NCI-H460 (cell line): ENCODE measurements at places on chromosomes 5 and 9. TPM values are rescaled to one million over a fixed set of nuclear protein-coding genes. Genes with fewer than 3 reads are reported as not detected.

DNA sequence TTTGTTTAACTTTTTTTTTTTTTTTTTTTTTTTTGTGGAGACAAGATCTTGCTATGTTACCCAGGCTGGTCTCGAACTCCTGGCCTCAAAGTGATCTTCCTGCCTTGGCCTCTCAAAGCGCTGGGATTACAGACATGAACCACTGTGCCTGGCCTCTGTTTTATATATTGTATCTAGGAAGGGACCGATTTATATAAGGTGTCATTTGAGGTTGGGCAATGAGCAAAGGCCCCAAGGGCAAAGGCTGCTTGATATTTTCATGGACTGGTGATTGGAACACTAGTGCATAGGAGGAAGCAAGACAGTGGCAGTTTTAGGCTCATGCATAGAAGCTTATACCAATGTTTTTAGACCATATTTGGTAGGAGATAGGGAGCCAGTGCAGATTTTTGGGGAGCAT lies 3.2 kb downstream of the SLC26A2 start:
- no peak for DNase-seq

DNA sequence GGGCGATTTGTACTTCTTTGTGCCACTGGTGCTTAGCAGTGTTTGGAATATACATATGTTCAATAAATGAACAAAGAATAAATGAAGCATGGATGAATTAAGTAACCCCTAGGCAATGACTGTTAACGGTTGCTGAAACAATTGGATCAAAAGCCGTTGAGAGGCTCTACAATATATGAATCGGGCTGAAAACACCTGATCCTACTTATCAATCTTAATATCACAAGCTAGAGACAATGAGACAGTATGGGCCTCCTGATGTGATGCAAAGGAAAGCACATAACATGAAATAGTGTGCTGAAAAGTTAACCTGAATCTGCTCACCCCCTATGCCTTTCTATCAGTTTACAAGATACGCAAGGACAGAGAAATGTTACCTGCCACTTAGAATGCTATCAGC lies 410.3 kb upstream of the RGMB start:
- DNase-seq, result no peak

GRCh38 chr5:141914199-141914743 lies 9.4 kb upstream of the DELE1 start:
- DNase-seq, result no peak

GRCh38 chr5:76790632-76791290 lies 28.1 kb upstream of the F2RL1 start:
- peak; percentile 95 for DNase-seq

DNA sequence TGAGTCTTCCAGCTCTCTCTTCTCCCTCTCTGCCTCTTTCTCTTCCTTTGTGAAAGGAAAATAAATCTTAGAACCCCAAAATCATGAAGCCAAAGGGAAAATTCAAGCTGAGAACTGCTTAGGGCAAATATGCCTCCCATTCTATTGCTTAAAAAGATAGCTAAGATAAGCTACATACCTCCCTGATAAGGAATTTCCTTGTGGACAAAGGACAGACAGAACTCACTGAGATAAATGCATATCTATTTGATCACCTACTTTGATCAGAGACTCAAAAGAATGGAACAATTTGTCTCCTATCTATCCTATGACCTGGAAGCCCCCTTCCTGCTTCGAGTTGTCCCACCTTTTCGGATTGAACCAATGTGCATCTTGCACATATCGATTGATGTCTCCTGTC lies 220.6 kb upstream of the NMUR2 start:
- no peak for DNase-seq

DNA sequence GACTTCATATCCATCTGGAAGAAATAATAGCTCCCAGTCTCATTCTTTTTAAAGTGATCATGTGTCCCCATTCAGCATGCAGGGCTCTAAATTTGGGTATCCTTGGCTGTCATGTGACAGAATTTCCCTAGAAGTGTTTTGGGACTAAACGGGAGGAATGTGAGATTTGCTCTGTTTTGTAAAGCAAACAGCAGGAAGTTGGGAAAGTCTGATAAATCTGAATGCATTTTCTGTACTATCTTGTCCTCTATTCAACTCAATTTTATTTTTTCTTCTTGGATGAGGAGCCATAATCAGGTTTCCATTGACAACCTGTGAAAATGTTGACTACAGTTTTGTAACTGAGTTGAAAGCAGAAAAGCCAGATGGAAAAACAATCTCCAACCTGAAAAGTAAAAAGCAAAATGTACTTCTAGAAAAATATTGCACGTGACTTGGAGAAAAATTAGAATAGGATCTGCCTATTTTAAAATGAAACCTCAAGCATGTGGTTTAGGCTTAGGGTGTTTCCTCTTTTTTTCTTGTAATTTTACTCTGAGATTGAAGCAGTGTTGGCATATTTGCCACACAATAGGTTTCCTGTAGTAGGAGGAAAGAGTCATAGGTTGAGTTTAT lies 76.2 kb upstream of the IL6ST start:
- no peak for DNase-seq

GRCh38 chr5:142313682-142314081 lies 11.1 kb downstream of the SPRY4 start:
- DNase-seq, result no peak

GRCh38 chr5:7251132-7251531 lies 144.8 kb upstream of the ADCY2 start:
- DNase-seq, result no peak

DNA sequence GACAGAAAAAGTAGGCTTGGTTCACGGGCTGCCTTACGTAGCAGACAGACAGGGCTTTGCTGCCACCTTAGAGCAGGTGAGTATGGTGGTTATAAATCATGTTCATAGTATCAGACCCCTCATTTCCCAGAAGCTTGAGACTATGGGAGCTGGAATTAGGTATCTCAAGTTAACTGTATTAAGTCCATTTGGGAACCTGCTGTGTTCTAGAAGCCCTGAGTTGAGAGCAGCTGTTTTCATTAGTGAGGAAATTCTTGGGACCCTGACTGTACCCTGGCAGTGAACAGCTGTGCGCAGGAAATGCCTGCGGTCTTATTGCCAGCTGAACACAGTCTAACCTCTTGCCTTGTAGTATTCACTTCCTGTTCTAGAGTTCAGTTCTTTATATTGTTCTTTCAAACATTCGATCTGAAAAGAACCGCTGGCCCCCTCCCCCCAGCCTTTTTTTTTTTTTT lies 29.8 kb downstream of the UGCG start:
- DNase-seq, result no peak

DNA sequence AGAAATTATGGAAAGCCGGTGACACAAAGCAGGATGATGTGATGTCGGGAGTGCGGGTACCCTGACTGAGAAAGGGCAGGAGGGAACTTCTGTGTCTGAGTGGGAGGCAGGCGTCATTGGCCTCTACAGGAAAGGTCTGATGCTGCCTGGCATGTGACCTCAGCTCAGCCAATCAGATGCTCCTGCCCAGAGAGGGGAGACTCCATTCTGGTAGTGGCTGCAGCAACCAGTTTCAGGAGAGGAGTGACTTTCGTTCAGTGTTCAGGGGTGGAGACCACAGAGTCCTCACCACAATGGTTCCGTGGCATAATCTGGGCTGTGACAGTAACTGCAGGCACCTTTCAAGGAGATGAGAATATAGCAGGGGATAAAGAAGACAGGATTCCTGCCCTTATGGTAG lies 6.7 kb upstream of the SFXN1 start:
- DNase-seq, result no peak

The PDE6A gene
- total RNA-seq, result 0.02 TPM in 1 of 2 replicates, not detected in the other

The MARCOL gene
- total RNA-seq, result 2.3 and 3.8 TPM in 2 replicates

The FAT2 gene
- total RNA-seq, result not detected in 2 replicates

The INSL6 gene
- not detected in 2 replicates for total RNA-seq

The PCAT7 gene
- total RNA-seq, result 2.1 and 2.7 TPM in 2 replicates

The LCNL1 gene
- not detected in 2 replicates for total RNA-seq

The SLC9A3 gene
- total RNA-seq, result 9.1 and 10.5 TPM in 2 replicates
